ENCODE measurements at places on chromosomes 6 and 20.

GRCh38 chr6:16043171-16044135 is 85.4 kb upstream of the MYLIP start:
- no peak for DNase-seq

- DNase-seq = no peak
These were observed 50.0 kb downstream of the SYNJ2 start for GRCh38 chr6:158031381-158032353.

DNA sequence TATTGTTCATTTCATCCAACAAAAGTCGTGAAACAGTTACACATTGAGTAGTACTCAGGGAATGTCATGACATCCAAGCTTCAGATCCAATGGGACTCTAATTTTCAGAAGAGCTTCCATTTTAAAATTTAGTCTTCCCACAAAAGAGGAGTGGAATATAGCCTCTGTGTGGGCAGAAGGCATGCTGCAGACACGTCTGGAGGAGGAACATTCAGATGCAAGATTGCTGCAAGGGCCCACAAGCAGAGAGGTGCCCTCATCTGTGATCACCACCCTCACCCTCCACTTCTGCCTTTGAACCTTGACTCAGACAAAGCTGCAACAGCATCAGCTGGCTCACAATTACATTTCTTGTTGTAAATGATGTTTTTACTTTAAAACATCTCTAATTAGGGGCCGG is 29.9 kb downstream of the NRN1 start:
- no peak for DNase-seq

- DNase-seq = no peak
These were observed 61.0 kb downstream of the ARHGAP18 start for GRCh38 chr6:129648819-129649491.

- DNase-seq = no peak
These were observed 77.4 kb downstream of the MKKS start for GRCh38 chr20:10356628-10357027.

DNA sequence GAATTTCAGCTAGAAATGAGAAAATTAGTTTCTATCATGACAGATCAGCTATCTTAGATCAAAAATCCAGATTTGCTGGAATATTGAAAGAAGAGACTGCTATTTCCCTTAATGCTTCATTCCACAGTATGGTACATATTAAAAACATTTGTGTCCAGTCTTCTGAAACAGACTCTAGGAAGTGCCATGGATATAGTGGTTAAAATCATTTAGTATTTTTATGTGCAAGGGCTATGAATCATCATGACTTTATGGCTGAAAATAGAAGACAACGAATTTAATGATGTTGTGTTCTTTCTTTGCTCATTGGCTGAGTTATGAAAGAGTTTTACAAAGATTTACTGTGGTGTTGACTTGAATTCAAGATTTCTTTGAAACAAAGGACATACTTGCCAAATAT is 146.6 kb downstream of the ANKRD60 start:
- no peak for DNase-seq

GRCh38 chr6:137799950-137800568 is 67.0 kb upstream of the TNFAIP3 start:
- peak; percentile 53 for DNase-seq

GRCh38 chr6:109713097-109713496 is 22.0 kb downstream of the FIG4 start:
- DNase-seq = no peak

- DNase-seq = no peak
These were observed 115.1 kb upstream of the PMEPA1 start for GRCh38 chr20:57824909-57825308.

GRCh38 chr6:113668641-113669408 is 188.3 kb upstream of the MARCKS start:
- DNase-seq = no peak

GRCh38 chr20:47757145-47758035 is 27.9 kb downstream of the SULF2 start:
- DNase-seq = no peak

DNA sequence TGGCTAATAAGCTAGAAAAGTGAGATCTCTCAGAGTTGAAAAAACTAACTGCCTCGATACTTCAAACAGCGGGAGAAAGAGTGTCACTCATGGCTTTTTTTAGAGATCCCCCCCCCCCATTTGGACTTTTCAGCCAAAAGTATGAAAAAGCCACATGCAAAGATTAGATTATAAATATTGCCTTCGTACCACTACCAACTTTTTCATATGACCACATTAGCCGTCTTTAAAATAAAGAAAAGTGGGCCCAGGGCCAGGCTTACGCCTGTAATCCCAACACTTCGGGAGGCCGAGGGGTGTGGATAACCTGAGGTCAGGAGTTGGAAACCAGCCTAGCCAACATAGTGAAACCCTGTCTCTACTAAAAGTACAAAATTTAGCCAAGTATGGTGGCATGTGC is 4.4 kb downstream of the PGK2 start:
- no peak for DNase-seq

GRCh38 chr6:8549074-8549790 is 113.9 kb upstream of the SLC35B3 start:
- no peak for DNase-seq

DNA sequence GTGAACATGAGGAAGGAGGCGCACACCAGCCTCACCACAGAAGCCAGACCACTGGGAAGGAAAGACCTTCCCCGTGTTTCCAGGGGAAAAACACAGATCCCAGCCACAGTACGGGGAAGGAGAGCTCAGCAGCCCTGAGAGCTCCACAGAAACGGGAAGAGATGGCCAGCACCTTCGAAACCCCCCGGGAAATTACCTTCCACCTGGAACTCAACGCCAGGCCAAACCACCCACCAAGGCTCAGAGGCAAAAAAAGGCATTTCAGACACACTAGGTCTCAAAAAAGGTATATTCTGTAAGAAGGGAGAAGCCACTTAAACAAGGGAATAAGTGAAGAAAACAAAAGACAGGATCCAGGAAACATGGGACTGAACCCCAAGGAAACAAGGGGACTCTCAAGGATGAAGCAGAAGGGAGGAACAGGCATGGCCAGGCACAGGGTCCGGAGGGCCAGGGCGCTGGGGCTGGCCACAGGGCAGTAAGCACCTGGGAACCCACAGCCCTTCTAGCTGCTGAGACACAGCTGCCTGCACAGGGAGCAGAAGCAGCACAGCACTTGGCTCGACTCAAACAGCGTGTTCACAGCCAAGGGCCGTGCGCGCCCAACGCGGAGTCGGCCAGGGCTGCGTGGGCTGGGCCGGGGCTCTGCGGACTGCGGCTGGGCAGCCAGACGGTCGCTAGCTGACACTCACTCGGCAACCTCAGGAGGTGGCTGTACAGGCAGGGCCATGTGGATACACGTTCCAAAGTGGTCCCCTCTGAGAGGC is 44.6 kb downstream of the TAF4 start:
- no peak for DNase-seq

DNA sequence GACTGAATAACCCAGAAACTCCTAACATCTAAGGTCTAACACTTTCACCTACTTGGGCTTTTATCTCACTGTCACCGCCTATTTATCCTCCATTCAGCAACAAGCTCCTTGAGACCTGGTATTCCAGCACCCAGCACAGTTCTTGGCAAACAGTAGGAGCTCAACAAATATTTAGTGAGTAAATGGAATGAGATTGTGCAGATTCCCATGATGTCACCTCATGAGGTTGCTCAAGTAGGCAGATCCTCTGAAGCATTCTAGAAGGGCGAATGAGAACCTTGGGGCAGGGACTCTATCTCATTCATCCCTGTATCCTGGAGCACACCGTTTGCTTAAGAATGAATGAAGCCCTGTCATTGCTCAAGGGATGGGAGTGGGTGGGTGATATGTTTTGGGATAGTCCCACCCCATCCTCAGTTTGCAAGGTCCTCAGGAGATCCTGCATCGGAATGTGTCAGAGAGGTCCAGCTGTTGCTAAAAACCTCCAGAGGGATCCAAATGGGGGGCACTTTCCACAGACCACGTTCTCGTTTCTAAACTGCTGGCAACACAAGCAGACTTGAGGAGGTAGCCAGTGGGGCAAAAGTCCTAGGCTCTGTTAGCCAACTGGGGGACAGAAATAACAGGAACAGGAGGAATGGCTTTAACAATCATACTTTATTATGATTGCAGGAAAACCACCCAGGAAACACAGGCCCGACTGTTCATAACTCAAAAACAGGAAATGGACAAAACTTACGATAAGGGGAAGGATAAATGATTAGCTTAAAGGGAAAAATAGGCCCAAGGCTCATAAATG is 42.0 kb downstream of the EDN1 start:
- no peak for DNase-seq

GRCh38 chr6:6569096-6569810 is 19.3 kb upstream of the LY86 start:
- DNase-seq = no peak

DNA sequence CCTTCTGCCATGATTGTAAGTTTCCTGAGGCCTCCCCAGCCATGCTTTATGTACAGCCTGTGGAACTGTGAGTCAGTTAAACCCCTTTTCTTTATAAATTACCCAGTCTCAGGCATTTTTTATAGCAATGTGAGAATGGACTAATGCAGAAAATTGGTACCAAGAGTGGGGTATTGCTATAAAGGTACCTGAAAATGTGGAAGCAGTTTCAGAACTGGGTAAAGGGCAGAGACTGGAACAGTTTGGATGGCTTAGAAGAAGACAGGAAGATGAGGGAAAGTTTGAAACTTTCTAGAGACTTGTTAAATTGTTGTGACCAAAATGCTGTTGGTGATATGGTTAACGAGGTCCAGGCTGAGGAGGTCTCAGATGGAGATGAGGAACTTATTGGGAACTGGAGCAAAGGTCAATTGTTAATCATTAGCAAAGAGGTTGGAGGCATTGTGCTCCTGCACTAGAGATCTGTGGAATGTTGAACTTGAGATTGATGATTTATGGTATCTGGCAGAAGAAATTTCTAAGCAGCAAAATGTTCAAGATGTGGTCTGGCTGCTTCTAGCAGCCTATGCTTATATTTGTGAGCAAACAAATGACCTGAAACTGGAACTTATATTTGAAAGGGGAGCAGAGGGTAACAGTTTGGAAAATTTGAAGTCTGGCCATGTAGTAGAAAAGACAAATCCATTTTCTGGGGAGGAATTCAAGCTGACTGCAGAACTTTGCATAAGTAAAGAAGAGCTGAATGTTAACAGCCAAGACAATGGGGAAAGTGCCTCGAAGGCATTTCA is 79.0 kb upstream of the GMDS start:
- no peak for DNase-seq

DNA sequence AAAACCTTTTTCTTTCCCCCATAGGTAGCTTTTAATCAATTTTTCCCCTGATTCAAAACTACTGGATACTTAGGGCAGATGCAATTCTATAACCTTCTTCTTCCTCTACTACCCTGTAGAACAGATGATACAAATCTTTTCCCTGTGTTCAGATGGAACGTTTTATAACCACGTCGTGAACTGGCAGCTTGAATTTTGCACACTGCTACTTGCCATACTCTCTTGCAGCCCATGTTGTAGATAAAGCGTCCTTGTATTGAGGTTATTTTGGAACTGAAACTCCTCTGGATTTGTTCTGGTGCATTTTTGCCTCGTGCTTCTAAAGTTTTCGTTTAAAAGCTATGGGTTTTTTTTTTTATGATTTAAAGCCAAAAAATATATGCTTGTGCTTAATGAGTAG is 440.2 kb downstream of the RFPL4B start:
- DNase-seq = no peak

DNA sequence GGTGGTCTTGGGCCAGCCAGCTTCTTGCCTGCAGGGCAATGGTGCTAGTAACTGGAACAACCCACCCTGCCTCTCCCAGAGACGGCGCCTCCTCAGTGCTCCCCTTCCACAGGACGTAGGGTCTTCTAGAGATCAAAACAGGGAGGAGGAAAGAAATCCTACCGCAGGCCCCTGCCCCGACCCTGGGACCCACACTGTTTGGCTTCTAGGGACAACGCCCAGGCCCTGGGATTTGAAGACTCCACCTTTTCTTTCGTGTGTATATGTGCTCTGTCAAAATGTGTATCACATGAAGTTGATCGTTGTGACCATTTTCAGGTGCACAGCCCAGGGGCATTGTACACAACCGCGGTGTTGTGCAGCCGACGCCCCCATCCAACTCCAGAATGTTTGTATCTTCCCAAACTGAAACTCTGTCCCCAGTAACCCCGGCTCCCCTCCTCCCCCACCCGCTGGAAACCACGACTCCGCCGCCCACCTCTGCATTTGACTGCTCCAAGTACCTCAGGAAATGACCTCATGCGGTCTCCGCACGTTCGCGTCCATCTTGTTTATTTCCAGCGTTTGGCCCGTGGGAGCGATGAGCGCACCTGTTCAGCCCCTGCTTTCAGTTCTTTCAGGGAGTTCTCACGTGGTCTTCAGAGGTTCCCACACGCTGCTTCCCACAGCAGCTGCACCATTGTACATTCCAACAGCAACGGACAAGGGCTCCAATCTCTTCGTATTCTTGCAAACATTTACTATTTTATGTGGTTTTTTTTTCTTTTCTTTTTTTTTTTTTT is 3.4 kb upstream of the BHLHE23 start:
- no peak for DNase-seq

- DNase-seq = no peak
These were observed 3.4 kb downstream of the LINC00237 start for GRCh38 chr20:21102603-21103311.

- no peak for DNase-seq
These were observed 4.8 kb upstream of the PRPH2 start for GRCh38 chr6:42727087-42727611.

GRCh38 chr6:148681666-148682065 is 65.2 kb upstream of the UST start:
- no peak for DNase-seq

GRCh38 chr6:12958052-12958706 is 241.6 kb downstream of the PHACTR1 start:
- no peak for DNase-seq

- DNase-seq = no peak
These were observed 281.3 kb downstream of the BMP7 start for GRCh38 chr20:56985066-56985685.

DNA sequence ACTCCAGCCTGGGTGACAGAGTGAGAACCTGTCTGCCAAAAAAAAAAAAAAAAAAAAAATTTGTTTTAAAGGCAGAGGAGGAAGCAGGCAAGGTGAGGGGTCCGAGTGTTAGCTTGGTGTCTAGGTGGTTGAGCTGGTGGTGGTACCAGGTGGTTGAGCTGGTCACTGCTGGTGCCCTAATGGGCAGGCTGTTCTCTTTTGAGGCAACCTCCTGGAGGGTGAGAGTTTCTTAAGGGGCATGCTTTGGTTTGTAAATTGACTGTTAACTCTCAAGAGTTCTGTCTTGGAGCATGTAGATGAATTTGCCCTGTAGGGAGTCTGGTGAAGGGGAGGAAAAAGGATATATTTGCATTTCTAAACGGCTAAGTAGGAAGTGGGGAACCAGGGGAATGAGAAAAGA is 52.7 kb downstream of the BANF2 start:
- DNase-seq = no peak

GRCh38 chr6:145844933-145845540 is 30.4 kb upstream of the FBXO30 start:
- DNase-seq = no peak

GRCh38 chr6:88135578-88136114 is 30.5 kb downstream of the CNR1 start:
- no peak for DNase-seq

DNA sequence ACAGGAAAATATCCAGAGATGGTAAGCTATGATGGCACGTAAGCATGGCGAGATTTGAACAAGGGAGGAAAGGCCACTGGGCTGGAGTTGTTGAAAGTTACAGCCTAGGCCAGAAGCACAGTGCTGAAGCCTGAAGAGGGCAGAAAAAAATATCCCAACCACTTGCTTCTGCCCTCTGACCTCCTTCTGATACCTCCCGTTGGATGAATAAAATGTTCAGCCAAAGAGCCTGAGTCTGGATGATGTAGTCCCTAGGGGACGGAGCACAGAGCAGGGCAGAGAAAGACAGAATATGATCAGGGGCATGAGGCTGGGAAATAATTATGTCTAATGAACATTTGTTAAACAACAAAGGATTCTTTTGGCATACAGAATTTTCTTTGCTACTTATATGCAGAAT is 19.7 kb downstream of the KLHL31 start:
- DNase-seq = no peak

- DNase-seq = no peak
These were observed 32.9 kb upstream of the UTRN start for GRCh38 chr6:144252259-144252658.
